IPS-NIHi11 (cell line): ENCODE measurements at places on chromosomes 3 and 15.

DNA sequence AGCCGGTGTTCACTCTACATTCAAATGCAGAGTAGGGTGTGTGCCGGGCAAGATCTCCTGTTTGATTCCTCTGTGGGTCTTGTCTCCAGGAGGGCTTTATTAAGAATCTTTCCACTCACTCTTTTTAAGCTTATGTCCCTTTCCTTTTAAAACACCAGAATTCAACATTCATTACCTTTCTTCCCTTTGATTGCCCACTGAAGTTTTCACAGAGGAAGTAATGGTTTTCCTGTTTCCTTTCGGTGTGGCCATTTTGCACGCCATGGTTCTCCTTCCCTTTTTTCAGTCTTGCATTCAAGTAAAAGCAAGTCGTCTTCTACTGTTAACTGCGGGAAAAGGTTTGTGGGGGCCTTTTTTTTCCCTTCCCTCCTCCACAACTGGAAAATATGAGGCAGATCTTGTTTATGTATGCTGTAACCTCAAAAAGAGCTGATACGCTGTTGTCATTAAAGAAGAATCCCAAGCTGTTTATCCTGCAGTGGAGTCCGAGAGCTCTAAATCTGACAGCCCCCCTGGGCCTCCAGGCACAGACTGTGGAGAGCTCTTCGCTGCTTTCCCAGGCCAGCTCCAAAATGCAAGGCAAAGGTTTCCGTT, 40.5 kb downstream of the FILIP1L start:
- peak; percentile 29 for DNase-seq

GRCh38 chr3:59412516-59412915, 362.7 kb upstream of the CFAP20DC start:
- DNase-seq: no peak

DNA sequence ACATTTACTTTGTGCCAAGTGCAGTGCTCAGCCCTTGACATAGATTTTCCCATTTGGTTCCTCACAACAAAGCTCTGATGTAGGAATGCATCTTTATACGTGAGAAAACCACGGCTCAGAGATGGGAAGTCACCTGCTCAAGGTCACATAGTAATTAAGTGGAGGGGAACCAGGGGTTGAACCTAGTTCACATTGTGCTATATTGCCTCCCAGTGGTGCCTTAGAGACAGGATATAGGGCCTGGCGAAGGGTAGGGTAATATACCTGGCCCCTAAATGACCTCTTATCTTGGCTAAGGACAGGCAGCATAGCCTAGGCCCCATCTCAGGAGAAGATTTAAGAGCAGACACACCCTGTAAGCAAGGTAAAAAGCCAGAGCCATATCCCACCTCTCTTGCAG, 71.5 kb downstream of the FOXP1 start:
- peak; percentile 61 for DNase-seq

DNA sequence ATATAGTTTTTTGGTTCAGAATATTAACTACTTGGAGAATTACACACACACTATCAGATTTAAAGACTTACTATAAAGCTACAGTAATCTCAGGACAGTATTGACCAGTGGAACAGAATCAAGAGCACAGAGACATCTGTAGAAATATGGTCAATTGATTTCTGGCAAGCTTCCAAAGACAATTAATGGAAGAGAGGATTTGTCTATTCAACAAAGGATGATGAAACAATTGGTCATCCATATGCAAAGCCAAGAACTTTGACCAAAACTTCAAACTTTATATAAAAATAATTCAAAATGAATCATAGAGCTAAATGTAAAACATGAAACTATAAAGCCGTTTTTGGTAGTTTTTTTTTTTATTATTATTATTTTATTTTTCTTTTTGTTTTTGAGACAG, 29.8 kb upstream of the MB21D2 start:
- no peak for DNase-seq

- no peak for DNase-seq
These were observed 3.1 kb upstream of the SQOR start for GRCh38 chr15:45631776-45632175.

DNA sequence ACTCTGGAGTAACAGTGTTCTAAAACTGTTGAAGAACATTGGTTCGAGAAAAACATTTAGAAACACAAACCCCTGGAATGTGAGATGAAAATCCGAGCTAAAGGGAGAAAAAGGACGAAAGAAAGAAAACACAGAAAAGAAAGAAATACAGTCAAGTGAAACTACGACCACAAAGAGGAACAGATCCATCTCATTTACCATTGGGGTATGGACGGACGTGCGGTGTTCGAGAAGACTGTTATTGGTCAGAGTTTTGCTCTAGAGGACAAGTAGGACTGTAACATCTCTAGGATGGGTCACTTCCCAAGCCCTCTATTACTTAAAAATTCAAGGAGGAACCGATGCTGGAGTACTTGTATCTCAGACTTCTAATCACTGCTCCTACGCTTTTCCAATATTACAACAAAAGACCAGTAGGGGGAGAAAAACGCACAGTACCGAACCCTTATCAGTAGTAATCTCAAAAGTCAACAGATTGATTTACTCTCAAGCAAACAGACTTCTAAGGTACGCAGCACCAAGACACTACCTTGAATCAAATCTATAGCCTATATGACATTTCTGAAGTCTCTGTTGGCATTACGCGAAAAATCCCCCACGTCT, 1.1 kb upstream of the PIK3CA start:
- peak; percentile 49 for DNase-seq

DNA sequence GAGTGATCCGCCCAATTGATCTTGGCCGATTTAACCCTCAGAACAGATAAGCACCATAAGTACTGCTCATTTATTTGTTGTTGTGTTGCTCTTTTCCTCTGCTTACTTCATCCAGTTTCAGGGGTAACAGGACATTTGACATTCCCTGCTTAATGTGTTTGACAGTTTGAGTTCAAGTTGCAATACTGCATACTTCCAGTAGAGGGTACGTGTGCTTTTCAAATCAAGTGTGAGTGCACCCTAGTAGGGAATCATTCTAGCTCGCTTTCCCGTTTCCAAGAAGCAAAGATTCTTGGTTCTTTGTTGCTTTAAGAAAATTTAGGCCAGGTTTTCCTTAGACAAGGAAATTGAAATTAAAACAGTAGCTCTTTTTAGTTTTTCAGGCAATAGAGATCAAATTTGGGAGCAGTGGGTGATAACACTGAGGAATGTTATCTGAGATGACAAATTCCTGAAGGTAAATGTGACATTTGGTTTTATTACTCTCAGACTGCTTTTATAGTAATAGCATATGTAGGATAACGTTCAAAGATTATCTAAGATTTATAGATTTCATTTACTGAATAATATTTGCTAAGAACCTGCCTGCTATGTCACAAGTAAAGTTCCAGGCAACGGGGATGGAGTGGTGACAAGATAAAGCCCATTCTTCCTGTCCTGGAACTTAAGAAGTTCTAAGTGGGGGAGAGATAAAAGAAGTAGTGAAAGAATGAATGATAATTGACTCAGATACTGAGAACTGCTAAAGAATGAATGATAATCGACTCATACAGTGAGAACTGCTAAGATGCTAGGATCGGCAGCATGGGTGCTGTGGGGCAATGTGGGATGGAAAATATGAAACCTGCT, 73.3 kb downstream of the SYNPR start:
- peak; percentile 51 for DNase-seq

DNA sequence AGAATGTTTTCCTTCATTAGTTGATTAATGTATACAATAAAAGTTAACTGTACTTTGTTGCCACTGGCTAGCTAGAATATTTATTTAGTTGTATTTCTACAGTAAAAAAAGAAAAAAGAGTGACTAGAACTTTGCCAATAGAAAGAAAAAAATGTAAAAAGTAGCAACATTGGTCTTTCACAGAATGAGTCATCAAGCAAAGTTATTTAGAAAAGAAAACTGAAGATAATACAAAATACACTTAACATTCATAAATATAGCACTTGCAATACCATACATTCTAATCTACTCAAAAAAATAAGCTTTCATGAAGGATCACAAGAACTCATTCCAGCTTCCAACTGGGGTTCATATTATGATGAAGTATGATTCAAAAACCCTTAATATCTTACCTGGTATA, 83.4 kb downstream of the AQR start:
- no peak for DNase-seq

DNA sequence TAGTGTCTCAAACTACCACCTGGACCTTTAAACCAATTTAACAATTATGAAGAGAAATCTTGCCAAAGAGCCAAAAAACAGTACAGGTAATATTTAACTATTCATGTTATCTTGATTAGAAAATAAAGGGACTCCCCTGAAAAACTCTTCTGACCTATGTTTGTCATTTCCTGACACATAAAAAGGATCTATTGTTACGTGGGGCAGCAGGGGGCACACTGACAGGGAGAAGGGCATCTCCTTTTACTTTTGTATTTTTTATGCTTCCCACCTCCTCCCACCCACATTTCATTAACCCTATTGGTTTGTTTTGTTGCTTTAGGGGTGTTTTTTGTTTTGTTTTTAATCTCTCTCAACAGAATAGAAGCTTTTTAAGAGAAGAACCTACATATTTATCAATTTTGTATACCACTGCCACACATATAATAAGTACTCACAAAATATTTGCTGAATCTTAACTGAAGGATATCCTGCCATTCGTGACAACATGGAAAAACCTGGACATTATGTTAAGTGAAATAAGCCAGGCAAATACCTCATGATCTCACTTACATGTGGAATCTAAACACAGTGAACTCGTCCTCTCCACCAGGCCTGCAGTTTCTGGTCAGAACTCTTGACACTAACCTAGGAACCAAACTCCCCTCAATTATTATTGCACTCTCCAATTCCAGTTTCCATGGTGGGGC, 17.7 kb downstream of the STAG1 start:
- peak; percentile 15 for DNase-seq
